ENCODE measurements at places on chromosomes 2 and 18. TPM values are rescaled to one million over a fixed set of nuclear protein-coding genes. Genes with fewer than 3 reads are reported as not detected.

Gene MEIS1
- total RNA-seq, result 1.2 TPM

Gene PSMA8
- total RNA-seq, result not detected

Gene PRKCE
- total RNA-seq, result 8.5 TPM

Gene CPLX4
- not detected for total RNA-seq

Gene PROC
- 5.6 TPM for total RNA-seq

Gene MYO3B
- total RNA-seq, result not detected

Data from A549 treated with Mapracorat at 1 μM for 4 hours (cell line).